ENCODE measurements at places on chromosomes 11 and 22.
A peak's percentile ranks its signal among the peaks of the same experiment; 100 is the strongest.

GRCh38 chr11:29328961-29329441, 687.8 kb downstream of the KCNA4 start:
- DNase-seq, result peak; percentile 53

GRCh38 chr22:20221421-20222340, 46.4 kb downstream of the RTN4R start:
- no peak for DNase-seq

- no peak for DNase-seq
Observed at GRCh38 chr22:26143806-26144325, 25.4 kb upstream of the SEZ6L start.

DNA sequence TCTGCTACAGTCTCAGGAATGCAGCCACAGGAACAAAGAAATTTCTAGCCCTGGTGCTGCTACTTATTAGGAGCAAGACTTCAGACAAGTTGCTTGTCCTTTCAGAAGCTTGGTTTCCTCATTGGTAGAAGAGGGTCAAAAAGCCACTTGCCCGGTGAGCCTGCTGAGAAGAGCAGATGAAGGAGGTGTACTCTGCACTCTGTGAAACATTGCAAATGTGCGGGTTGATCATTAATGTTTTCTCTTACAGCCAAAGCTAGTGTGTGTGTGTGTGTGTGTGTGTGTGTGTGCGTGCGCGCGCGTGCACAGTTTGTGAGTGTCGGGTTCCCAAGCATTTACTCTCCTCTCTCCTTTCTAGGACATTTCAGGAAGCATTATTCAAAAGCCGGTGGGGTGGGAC, 86.3 kb upstream of the NNMT start:
- peak; percentile 72 for DNase-seq

DNA sequence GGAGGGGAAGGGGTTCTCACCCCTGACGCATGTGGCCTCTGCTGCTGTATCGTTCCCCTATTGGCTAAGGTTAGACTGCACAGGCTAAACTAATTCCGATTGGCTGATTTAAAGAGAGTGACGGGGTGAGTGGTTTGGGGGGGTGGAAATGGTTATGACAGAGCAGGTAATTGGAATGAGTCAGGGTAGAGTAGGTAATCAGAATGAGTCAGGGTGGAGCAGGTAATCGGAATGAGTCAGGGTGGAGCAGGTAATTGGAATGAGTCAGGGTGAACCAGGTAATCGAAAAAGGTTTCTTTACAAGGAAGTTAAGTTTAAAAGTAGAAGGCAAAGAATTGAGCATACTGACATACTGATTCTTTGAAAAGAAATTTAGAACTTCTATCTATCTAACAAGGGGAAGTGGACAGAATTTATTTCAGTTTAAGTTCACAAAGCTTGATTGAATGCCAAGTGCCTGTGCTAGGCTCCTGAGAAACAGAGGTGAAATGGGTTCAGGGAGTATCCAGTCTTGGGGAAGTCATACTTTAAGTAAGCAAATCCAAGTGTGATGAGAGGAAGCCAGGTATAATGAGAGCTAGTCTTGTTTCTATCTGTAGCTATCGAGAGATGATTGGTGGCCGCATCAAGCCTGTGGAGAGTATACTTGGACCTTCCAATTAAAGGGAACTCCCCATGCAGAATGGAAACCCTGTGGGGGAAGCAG, 58.0 kb downstream of the C11orf91 start:
- DNase-seq, result no peak

DNA sequence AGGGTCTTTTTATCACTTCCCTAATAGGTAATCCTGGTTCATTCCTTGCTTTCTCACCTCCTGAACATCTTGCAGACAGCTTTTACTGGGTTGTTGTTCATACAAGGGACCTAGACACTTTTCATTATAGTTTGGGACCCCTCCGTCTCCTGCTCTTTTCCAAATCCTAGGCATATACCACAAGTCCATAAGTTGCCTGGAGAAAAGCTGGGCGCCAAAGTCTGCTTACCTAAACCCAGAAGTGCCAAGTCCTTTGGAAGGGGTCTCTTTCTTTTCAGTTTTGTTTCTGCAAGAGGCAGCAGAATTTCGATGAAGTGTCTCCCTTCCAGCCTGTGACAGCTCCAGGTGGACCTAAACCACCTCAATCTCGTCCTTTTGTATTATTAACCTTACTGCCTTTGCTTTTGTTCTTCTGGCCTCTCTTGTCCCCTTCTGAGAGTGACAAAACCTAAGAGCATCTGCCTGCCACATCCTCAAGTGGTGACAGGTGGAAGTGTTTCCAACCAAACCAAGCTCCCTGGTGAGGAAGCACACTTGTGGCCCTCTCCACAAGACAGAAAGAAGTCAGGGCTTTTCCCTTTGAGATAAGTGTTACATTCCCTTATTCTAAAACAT, 19.5 kb upstream of the P2RY6 start:
- no peak for DNase-seq

GRCh38 chr11:283405-284104, 5.3 kb downstream of the NLRP6 start:
- no peak for DNase-seq

DNA sequence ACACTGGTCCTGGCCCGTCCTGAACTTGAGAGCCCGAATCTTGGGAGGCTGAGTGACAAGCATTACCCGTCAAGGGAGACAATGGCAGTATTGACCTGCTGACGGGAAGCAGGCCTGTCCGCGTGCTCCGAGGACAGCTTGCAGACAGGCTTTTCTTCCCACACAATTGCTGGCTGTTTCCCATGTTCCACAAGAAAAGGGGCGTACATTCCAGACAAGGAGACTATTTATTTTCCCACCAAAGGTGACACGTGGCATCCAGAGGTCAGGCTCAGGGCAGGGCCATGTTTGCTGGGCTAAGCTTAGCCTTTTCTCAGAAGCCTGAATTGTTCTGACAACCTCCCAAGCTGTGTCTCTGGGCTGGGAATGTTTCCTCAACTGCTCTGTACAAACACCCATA, 86.9 kb upstream of the SPON1 start:
- no peak for DNase-seq

DNA sequence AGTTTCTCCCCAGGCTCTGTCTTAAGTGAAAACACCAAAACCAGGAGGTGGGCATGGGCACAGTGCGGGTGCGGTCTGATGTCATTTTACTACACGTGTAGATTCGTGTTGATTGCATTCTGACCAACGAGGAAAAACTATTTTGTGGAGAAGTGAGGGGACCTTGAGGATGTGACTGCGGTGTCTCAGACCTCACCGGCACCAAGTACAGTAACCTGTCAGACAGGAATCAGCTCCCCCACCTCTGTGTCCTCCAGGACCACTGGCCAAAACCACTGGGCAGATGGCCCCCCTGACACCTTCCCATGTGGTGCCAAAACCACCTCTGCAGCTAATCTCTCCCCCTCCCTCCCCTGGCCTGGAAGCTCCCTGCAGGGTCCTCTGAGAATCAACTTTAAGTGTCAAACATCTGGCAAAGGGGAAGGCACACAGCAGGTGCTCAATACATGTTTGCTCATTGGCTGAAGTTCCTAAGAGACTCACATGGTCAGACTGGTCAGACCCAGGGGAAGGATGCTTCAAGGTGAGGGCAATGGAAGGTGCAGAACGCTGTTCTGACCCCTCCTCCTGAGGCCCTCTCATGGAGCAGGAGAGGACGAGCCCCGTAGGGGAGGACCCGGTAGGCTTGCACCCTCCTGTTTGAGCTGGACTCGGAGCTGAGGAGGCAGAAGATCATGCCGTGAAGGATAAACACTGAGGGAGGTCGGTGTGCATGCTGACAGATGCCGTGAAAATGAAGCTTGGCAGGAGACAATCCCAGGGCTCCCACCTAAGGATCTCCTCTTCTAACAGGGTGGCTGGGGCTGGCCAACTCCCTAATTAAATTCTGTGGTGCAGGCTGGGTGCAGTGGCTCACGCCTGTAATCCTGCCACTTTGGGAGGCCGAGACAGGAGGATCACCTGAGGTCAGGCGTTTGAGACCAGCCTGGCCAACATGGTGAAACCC, 129.9 kb downstream of the MPPED1 start:
- no peak for DNase-seq

- DNase-seq, result no peak
Observed at GRCh38 chr11:89361734-89362133, 129.4 kb downstream of the NOX4 start.

- no peak for DNase-seq
Observed at GRCh38 chr11:17154409-17155159, 53.2 kb downstream of the PIK3C2A start.

- DNase-seq, result no peak
Observed at GRCh38 chr11:88680806-88681205, 343.3 kb upstream of the CTSC start.

DNA sequence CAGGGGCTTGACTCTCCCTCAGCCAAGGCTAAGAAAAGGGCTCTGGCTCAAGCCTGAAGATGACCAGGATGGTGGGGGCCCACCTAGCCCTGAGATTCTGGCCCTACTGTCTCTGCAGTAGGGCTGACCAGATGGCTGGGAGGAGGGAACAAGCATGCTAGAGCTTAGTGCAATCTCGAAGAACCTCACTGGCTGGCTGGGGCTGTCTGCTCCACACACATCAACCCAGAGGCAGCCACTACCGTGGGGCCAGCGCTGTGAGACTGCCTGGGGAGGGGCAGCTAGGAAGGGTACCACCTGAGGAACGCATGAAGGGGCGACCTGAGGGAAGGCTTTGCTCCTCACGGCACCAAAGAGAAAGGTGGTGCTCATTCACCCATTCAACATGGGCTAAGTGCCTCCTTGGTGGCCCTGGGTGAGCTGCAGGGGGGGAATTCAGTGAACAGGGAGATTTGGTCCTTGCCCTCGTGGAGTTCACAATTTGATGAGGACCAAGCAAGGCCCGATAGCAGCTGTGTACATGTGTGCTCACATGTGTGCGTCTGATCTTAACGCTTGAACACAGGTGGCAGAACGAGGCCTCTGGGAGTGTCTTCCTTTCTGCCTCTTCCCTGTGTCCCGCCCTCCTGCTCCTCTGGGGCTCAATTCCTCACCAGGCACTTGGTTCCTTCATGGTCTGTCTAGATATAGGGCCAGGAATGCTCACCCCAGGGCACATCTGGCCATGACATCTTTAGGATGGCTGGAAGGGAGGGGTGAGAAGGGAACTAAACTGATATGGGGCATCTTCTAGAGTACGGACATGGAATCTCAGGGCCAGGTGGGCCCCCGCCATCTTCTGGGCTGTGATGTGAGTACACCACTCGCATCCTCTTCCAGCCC, 102.3 kb upstream of the PITPNB start:
- no peak for DNase-seq

DNA sequence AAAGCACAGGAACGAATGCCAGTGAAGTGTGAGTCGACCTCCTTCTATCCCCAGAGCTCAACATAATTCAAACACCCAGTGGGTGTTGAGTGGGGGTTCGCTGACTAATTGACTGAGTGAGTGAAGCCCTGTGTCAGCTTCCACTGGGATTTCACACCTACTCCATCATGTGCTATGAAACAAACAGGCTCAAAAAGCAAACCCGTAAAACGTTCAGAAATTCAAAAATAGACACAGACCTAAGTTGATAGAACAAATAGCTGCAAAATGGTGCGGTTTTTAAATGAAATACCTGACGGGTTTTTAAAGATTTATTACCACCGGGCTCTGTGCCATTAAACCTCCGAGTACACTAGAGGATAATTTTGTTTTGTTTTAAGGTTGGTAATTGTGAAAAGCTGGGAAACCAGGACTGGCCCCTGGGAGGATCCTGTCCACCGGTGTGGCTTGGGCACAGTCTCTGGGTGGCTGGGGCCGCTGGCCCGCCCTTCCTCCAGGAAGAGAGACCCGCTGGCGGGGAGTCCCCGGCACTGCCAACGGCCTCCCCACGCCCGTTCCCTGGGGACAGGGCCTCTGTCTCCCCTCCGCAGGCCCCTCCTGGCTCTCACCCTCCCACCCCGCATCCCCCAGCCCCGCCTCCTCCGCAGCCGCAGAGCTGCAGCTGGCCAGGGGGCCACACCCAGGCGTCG, 13.6 kb downstream of the KCNJ5 start:
- no peak for DNase-seq

- no peak for DNase-seq
Observed at GRCh38 chr11:116101902-116102301, 597.7 kb upstream of the CADM1 start.

- DNase-seq, result no peak
Observed at GRCh38 chr11:44618561-44619425, 53.3 kb downstream of the CD82 start.

- DNase-seq, result no peak
Observed at GRCh38 chr11:16935518-16936302, 78.5 kb downstream of the PLEKHA7 start.

DNA sequence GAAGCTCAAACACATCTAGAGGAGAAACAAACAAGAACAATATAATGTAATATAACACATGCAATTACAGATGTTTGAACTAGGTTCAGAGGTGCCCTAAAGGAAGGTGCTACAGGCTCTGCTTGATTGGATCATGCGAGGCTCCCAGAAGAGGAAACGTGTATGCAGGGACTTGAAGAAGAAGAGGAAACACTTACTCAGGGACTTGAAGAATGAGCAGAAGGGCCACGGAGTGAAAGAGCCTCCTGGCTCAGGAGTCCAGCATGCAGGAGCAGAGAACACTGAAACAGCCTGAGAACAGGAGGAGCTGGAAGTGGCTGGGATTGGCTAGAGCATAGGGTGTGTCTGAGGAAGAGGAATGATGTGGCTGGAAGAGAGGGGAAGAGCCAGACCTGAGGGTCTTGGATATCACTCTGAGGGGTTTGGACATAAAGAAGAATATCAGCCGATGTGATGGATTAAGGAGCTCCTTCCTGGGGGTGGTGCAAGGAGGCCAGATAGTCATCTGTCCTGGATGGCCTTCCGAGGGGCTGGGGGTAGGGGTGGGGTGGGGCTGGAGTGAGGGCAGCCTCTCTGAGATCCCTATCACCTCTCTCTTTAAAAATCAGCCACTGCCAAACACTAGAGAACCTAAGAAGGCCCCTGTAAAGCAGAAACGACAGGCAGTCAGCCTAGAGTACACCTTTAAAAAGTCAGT, 16.8 kb downstream of the FZD4 start:
- DNase-seq, result no peak

GRCh38 chr11:133787379-133788141, 57.8 kb downstream of the SPATA19 start:
- peak; percentile 47 for DNase-seq

DNA sequence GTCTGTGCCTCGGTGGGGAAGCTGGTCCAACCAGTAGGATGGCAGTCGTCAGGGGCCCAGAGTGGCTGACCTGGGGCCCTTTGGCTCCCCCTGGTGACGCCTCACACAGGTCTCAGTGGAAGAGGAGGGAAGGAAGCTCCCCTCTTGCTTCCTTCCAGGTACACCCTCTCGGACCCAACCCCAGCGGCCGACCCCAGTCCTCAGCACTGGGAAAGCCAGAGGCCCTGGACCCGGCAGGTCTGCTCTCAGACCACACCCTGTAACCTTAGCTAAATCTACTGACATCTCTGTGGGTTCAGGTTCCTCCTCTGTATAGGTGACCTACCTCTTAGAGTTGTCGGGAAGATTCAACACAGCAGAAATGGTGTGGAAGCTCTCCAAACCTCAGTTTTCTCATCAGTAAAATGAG, 3.4 kb upstream of the SCUBE1 start:
- DNase-seq, result no peak

DNA sequence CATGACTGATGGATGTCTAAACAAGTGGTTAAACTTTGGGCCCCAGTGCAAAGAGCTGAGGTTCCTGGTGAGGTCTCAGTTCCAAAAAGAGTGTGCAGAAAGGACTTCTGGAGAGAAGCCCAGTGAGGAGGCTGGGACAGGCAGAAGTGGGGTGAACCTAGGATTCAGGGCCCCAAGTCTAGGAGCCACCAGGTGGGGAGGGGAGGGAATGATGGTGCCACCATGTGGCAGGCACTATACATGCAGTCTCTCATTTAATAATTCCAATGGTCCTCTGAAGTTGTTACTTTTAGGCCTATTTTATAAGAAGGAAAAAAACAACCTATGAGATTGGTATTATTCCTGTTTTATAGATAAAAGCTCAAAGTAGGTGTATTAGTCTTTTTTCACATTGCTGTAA, 102.0 kb downstream of the INSC start:
- DNase-seq, result no peak

All from left kidney (tissue), 8 donors.